ENCODE measurements at places on chromosomes 2 and 18.

DNA sequence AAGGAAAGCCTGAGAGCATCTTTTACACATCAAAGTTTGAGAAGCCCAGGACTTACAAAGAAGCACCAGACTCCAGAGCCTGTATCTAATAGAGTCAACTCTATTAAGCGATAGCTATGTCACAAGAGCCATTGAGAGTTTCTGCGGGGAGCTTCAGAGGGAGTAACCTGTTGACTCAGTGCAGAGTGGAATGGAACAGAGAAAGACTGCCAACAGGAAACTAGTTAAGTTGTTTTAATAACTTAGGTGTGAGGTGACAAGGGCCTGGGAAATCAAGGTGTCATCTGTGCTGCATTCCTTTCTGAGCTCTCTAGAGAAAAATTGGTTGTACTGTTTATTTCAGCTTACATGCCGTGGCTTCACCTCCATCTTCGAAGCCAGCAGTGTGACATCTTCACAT is 513.8 kb upstream of the POU3F3 start:
- DNase-seq, result no peak

GRCh38 chr2:241901018-241901380 is 31.5 kb downstream of the RTP5 start:
- DNase-seq, result no peak

- no peak for DNase-seq
These were observed 91.5 kb upstream of the TWSG1 start for GRCh38 chr18:9243029-9243428.

GRCh38 chr2:10658041-10658913 is 31.5 kb downstream of the NOL10 start:
- DNase-seq, result no peak

- no peak for DNase-seq
These were observed 312.6 kb downstream of the PTPRM start for GRCh38 chr18:7879717-7880116.

GRCh38 chr2:168995744-168996143 is 35.4 kb downstream of the ABCB11 start:
- no peak for DNase-seq

DNA sequence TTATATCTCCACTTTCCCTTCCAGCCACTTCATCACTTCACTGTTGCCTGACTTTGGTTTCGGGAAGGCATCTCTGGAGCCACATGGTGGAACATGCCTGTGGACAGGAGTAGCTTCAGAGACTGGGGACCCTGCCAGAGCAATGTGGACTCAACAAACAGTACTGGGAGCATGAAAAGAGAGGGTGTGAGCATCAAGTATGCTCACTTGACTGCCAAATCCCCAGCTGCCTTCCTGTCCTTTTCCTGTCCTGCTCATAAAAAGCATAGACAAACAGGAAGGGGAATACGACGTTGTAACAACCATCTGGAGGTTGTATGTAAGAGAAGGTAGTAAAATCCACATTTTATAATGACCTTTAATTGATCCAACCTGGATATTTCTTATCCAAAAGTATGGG is 61.3 kb upstream of the CSRNP3 start:
- no peak for DNase-seq

GRCh38 chr2:108370080-108370479 is 7.7 kb upstream of the SULT1C4 start:
- no peak for DNase-seq

DNA sequence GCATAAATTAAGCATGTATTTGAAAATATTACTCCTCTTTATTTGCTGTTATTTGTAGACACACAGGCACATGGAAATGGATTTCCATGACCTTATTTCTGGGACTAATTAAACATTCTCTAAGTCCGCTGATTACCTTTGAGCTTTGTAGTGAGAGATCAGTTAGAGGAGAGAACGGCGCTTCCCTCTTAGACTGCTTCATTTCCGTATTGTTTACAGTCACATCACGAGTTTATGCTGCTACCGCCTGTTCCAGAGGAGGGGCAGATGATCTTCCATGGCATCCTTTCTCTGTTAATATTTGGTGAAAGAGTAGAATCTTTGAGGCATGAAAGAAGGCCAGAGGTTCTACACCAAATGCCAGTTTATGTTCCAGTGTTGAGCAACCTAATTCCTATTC is 404.4 kb downstream of the TRIB2 start:
- no peak for DNase-seq

DNA sequence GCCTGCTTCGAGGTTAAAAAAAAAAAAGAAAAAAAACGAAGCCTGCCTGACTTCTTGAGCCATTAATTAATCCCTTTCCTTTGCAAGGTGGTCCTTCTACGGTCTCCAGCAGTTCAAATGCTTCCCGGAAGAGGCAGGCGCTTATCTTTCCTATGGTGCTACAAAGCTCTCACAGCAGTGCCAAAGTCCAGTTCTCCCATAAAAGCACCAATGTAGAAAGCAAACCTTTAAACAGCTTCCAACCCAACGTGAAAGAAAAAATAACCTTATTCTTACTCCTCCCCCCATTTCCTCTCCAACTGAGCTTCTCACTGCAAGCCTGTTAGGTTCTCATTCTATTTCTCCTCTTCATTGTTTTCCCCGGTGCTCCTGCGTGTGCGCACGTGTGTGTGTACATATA is 317.4 kb upstream of the SOX11 start:
- DNase-seq, result no peak

- DNase-seq, result no peak
These were observed 16.1 kb downstream of the CALCRL start for GRCh38 chr2:187431911-187432310.

DNA sequence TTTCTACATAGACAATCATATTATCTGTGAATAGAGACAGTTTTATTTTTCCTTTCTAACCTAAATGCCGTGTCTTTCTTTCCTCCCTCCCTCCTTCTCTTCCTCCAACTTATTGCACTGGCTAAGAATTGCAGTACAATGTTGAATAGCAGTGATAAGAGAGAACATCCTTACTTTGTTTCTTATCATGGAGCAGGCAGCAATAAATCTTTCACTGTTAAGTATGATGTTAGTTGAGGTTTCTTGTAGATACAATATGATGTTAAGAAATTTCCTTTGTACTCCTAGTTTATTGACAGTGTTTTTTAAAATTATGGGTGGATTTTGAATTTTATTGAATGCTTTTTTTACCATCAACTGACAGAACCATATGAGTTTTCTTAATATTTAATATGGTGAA is 6.0 kb downstream of the LYPD6B start:
- DNase-seq, result no peak

- DNase-seq, result no peak
These were observed 2.8 kb downstream of the ETAA1 start for GRCh38 chr2:67399831-67400489.

- DNase-seq, result no peak
These were observed 101.1 kb upstream of the GLI2 start for GRCh38 chr2:120634533-120634932.

GRCh38 chr2:100142393-100142792 is at the start of gene AFF3:
Gene AFF3 (minus strand): TSS chr2:100142590. CDS start chr2:100104454, 38,136 bp downstream.
- DNase-seq, result no peak

DNA sequence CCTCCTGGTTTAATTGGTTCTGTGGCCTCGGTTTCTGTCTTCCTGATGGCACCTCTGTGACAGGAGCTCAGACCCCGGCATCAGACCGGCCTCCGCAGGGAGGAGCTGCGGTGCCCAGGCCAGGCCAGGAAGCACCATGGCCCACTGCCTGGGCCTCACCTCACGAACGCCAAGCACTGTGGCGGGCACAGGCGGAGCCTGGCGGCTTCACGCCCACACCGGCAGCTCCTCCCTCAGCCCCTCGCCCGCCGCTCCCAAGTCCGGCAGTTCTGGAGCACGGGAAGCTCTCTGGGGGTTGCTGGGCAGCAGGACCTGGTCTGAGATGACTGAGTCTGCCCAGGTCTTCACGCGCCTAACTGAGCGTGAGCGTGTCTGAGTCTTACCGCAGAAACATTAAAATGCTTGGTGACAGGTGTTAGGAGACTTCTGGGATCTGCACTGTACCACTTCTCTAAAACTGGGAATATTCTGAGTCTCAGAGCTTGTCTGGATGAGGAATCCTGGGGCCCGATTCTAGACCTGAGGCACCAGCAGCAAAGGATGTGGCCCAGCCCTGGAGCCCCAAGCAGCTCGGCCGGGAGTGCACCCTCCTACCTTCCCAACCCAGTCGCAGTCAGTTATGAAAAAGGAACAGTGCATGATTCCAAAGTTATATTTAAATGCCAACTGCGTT is 21.9 kb downstream of the RTP5 start:
- no peak for DNase-seq

DNA sequence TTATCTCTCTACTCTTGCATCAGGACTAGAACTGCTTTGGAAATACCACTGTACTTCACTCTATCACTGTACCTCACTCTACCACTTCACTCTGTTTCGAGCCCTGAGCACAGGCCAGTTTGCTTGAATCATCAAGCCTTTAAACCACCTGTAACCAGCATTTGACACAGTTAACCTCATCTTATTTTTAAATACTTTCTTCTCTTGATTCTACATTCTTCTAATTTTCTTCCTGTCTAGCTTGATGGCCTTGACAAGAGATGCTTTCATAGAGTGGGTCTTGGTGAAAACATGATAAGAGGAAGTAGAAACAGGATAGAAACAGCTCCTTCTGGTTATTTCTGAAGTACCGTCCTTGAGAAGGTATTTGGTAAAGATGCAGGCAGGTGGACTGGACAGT is 78.1 kb downstream of the SPIRE1 start:
- no peak for DNase-seq

GRCh38 chr2:190235101-190235500 is 84.5 kb downstream of the HIBCH start:
- DNase-seq, result no peak

GRCh38 chr2:3571284-3571683 is 3.8 kb upstream of the RPS7 start:
- DNase-seq, result no peak

DNA sequence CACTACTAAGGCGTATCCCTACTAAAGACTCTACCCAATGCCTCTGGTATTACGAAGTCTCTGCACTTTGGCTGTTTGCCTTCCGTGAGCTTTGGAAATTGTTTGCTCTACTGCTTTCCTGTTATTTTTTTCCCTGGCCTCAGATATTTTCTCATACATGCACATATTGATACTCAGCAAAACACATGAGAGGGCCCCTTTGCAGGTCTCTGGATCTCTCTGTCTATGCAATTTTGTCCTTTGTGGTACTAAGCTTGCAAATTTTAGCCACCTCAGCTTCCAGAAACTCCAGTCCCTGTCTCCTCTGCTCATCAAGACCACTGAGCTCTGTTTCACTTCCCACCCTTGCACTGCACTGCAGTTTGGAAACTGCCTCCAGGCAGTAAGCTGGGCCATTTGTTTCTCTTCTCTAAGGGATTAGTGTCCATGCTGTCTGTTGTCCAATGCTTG is 46.6 kb downstream of the TAF1B start:
- no peak for DNase-seq

DNA sequence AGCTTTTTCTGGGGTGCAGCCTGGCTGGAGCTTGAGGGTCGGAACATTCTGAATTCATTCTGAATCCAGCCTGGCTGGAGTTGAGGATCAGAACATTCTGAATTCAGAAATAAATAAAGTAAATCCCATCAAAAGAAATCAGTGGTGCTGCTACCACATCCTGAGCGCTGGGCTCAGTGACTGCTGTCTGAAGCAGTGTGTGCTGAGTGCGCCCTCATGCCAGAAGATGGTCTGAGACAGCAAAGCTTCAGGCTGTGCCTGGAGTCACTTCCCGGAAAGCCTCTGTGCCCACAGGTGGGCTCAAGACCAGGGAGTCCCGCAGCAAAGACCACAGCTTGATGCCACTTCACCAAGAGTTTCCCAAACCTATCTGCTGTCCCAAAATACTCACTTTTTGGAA is 187.9 kb downstream of the VAPA start:
- DNase-seq, result no peak

DNA sequence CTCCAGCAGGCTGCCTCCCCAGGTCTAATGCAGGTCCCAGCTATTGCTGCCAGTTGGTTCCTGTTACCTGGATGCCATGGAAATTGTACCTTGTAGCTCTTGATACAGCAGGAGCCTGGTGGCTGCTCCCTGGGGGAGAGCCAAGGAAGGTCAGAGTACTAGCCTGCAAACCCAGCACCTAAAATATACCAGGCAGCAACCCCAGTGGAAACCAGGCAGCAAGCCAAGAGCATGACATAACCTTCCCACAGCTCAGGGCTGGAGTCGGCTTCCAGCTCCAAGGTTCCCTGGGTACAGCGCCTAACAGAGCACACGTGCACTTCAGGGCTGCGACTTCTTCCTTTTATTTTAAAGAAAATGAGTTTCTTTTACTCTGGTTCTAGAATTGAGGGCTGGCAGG is 30.3 kb downstream of the TNP1 start:
- no peak for DNase-seq

- peak; percentile 38 for DNase-seq
These were observed 27.6 kb downstream of the CELF4 start for GRCh38 chr18:37537868-37538525.

GRCh38 chr2:46231721-46232120 is 65.5 kb upstream of the EPAS1 start:
- DNase-seq, result no peak

DNA sequence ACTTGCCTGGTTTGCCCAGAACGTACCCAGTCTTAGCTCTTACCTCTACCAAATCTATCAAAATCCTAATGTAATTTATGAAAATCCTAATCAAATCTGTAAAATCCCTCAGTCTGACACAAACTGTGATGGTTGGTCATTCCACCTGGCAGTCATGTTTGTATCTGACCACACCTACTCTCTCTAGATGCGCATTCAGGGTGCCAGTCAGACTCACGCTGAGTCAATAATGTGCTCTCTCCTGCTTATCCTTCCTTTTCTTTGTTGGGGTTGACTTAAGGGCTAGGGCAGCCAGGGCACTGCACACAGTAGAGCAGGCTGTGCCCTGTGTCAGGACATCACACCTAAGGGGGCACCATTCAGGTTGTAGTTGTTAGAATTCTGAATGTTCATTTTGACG is 48.5 kb upstream of the PARD3B start:
- DNase-seq, result no peak

DNA sequence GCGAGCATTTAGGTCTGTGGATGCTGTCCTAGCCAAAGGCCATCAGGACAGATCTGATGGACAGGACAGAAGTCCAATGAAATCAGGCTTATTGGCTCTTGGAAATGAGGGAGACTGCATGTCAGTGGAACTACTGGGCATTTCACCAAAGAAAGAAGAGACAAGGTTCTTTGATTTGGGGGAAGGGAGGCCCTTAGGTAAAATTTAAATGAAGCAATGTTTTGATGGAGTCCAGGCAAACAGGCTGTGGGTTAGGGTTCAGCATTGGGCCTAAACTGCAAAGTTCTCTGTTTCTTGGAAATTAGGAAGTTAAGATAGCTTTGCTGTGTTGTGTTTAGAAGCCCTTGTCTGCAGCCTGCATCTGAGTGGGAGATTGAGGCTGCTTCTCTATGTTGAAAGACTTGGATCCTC is 31.6 kb upstream of the RNF149 start:
- DNase-seq, result no peak

GRCh38 chr2:43846140-43846793 is 7.5 kb downstream of the ABCG8 start:
- DNase-seq, result no peak

GRCh38 chr2:5453220-5454050 is 238.7 kb upstream of the SOX11 start:
- no peak for DNase-seq
